ENCODE measurements at places on chromosomes 3 and 15.

- DNase-seq, result no peak
Measured at GRCh38 chr3:190552969-190553759, 39.3 kb downstream of the IL1RAP start.

DNA sequence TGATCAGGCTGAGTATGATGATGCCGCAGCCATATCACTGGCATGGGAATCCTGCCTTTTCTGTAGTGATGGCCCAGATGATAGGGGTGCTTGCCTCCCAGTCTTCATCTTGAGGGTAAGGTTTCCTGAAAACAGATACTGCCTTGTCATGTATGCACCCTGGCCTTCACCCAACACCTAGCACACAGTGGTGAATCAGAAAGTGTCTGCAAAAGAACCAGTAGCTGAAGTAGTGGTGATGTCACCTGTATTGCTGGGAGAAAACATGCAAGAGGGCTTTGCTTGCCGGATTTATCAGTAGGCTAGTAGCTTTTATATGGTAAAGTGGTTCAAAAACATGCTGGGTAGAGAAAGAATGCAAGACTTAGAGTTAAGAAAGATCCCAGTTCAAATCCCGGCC lies 419.8 kb upstream of the WNT5A start:
- no peak for DNase-seq

DNA sequence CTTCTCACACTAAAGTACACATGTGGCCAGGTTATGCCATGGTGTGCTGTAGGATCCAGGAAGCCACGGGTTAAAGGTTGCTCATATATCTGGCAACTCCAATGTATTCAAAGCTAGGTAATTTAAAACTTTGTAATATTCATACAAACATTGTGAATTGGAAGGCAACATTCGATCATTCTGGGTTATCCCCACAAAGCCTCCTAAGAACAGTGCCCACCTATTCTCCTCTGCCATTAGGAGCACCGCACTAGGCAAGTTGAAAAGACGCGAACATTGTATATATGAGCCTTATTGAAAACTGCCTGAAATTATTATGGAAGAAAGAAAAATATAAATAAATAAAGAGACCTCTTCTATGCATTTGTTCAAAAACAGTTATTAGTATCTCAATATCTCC lies 228.2 kb downstream of the IGSF11 start:
- no peak for DNase-seq

DNA sequence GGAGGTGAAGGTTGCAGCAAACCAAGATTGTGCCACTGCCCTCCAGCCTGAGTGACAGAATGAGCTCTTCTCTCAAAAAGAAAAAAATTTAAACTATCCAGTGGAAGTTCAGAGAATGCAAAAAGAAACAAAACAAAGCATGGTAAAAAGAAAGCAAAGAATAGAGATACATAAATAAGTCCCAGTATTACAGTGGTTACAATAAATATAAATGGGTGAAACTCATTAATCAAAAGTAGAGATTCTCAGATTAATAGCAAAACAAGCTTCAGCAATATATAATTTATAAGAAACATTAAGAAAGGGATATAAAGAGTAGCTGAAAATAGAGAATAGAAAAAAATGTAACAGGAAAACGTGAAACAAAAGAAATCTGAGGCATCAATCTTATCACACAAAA lies 23.6 kb upstream of the GHSR start:
- DNase-seq, result no peak

- no peak for DNase-seq
Measured at GRCh38 chr3:29088579-29088978, 192.3 kb upstream of the RBMS3 start.

- no peak for DNase-seq
Measured at GRCh38 chr3:111737706-111738086, 121.4 kb upstream of the PHLDB2 start.

- no peak for DNase-seq
Measured at GRCh38 chr15:60372756-60373155, 25.0 kb downstream of the ANXA2 start.

- DNase-seq, result no peak
Measured at GRCh38 chr15:49865925-49866757, 245.3 kb downstream of the DTWD1 start.

DNA sequence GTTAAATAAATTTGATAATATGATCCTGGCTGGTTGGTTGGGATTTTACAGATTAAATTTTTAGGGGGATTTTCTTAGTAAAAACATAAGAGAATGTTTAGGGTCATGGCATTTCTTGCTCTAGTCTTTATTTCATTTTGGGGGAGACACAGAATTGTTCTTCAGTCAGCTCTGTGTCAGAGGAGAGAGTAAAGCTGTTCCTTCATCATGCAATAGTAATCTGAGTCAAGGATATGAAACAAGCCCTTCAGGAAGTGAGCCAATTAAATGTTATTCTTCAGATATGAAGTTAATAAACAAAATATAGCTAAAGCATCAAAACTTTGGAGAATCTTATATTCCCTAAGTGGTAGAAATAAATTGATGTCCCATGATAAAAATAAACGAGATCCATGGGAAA lies 22.9 kb upstream of the SLC4A7 start:
- no peak for DNase-seq

- no peak for DNase-seq
Measured at GRCh38 chr15:90004252-90004651, 3.1 kb downstream of the ZNF710 start.

- DNase-seq, result no peak
Measured at GRCh38 chr3:126351086-126351770, 6.0 kb downstream of the KLF15 start.

GRCh38 chr15:78680431-78681075 lies 39.5 kb upstream of the CHRNB4 start:
- DNase-seq, result no peak

DNA sequence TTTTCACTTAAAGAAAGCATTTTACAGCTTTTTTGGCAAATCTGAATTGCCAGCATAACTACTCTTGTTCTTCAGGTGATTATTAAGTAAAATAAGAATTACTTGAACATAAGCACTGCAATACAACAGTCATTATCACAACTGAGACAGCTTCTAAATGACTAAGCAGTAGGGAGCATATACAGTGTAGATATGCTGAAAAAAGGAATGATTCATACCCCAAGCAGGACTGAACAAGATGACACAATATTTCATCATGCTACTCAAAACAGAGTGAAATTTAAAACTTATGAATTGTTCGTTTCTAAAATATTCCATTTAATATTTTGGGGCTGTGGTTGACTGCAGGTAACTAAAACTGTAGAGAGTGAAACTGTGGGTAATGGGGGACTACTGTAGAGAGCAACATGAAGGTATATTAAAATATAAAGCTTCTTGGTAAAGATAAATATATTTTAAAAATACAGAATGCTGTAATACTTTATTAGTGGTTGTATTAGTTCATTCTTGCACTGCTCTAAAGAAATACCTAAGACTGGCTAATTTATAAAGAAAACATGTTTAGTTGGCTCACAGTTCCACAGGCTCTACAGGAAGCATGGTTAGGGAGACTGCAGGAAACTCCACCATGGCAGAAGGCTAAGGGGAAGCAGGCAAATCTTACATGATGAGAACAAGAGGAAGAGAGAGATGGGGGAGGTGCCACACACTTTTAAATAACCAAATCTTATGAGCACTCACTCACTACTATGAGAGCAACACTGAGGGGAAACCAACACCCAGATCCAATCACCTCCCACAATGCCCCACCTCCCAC lies 84.8 kb downstream of the DCLK3 start:
- no peak for DNase-seq

GRCh38 chr15:25597571-25597970 lies 158.7 kb upstream of the UBE3A start:
- no peak for DNase-seq
